HFF-Myc (cell line): ENCODE measurements at places on chromosomes 13 and 19.

DNA sequence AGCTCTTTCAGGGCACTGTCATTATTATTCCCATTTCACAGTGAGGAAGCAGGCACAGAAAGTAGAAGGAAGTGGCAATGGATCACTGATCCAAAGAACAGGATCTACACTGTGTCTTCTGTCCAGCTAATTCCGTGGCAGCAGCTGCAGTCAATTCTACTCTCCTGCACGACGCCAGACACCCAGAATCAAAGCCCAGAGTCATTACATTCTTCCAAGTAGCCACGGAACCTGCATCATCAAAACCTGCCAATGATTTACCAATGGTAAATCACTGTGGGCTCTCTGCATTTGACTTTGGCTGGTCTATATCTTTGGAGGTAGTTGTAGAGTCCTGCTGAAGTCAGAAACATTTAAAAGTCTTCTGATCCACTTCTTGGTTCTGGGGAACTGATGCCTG, 767.7 kb downstream of the LIG4 start:
- DNase-seq, result no peak

- DNase-seq, result no peak
Observed at GRCh38 chr19:28396287-28396831, 816.6 kb downstream of the UQCRFS1 start.

DNA sequence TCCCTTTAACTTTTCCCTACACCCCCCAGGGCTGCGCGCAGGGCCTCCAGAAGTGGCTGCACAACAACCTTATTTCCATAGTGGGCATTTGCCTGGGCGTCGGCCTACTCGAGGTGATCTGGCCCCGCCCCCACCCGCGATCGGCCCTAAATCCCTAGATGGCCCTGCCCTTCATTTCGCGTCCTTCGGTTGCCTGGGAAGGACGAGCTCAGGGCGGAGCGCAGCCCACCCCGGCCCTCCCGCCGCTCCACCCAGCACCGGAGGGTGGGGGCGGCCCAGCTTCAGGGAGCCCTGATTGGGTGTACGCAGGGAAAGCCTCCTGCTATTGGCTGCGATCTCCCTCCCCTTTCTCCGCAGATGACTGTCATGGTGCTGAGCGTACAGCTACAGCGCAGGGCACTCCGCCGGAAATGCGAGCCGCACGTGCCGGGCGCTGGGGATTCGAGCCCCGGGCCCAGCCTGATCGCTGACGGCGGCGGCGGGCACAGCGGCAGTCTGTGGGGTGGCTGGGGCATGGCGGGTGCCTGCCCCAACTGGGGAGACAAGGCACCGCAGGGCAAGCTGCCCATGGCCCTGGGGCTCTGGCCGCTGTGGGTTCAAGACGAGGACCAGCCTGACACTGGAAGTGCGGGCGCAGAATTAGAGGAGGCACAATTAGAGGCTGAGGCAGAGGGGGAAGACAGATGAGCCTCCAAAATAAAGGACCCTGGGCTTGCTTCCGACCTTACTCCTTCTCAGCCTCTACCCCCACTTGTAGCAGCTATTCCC, 4.3 kb downstream of the CD37 start:
- peak; percentile 69 for DNase-seq

- no peak for DNase-seq
Observed at GRCh38 chr13:67275351-67275960, 45.3 kb upstream of the PCDH9 start.

DNA sequence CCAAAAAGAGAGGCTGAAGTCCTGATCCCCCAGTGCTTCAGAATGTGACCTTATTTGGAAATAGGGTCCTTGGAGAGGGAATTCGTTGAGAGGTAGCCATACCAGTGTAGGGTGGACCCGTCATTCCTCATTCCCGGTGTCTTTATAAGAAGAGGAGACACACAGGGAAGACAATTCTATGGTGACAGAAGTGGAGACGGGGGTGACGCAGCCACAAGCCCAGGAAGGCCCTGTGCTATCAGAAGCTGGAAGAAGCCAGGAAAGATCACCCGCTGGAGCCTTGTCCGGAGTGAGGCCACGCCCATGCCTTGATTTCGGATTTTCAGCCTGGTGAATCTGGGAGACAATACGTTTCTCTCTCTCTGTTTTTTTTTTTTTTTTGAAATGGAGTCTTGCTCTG, 2.6 kb upstream of the MYPOP start:
- no peak for DNase-seq

DNA sequence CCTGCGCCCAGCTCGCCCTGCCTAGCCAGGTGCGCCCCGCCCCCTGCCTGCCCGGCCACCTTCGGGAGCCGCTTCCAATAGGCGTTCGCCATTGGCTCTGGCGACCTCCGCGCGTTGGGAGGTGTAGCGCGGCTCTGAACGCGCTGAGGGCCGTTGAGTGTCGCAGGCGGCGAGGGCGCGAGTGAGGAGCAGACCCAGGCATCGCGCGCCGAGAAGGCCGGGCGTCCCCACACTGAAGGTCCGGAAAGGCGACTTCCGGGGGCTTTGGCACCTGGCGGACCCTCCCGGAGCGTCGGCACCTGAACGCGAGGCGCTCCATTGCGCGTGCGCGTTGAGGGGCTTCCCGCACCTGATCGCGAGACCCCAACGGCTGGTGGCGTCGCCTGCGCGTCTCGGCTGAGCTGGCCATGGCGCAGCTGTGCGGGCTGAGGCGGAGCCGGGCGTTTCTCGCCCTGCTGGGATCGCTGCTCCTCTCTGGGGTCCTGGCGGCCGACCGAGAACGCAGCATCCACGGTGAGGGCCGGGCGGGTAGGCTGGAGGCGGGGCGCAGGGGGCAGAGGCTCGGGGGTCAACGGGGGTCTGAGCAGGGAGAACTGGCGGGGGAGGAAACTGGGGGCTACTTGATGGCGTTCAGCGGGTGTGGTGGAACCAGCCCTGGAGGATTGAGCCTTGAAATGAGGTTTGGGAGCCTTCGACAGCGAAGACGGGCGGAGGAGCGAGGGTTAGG, at the start of gene SPINT2:
TSS of gene SPINT2 (plus strand) at position 88 of the 727 bp plus-strand sequence. CDS start at position 408, 320 bp downstream.
- DNase-seq, result no peak

DNA sequence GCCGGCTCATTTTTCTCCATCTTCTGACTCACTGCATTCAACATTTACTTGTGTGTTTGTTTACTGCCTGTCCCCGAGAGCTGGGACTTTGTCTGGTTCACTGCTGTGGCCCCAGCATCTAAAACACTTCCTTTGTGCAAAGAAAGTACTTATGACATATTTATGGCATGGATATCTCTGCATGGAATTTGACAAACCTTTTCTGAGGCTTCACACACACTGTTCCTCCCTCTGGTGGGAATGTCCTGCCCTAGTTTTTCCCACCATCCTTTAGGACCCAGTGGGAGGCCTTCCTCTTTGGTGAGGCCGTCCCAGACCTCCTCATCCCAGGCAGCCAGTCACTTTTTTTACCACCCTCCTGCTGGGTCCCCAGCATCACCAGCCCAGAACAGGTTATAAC, 1.4 kb upstream of the SRRM5 start:
- no peak for DNase-seq

GRCh38 chr13:107475753-107476453, 739.4 kb downstream of the LIG4 start:
- no peak for DNase-seq

GRCh38 chr13:34294483-34295129, 476.7 kb downstream of the RFC3 start:
- DNase-seq, result no peak

GRCh38 chr13:103022336-103022735, 43.9 kb downstream of the SLC10A2 start:
- DNase-seq, result no peak

DNA sequence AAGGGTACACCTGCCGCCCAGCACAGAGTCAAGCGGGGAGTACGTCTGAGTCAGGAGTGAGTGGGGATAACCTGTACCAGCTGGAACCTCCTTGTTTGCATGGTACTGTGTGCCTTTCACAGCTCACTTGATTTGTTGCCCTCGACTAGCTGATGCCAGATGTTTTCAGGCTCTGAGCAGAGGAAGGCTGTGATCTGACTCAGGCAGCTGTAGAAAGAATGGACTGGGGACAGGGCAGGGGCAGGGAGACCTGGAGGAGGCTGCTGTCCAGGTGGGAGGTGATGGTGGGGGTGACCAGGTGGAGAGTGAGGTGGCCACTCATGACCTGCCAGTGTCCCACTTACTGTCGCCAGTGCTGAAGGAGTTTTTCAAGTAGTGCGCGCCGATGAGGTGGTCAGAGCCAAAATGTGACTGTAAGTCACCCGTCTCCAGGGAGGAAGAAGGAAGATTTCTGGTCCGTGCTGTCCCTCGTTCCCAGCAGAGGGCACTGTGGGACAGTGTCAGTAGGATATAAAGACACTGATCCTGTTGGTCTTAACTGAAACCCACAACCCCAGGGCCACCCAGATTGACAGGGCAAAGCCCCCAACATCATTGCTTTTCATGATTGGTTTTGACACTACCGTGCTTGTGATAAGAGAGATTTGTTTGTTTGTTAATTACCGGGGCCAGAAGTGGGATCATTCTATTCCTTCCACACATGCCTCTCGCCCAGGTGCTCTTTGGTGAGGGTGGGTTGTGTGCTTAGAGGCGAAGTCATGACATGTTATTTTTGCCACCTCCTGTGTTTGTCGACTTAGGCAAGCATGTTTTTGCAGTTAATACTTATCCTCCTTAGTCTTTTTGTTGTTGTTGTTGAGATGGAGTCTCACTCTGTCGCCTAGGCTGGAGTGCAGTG, 128.4 kb downstream of the DPF1 start:
- DNase-seq, result no peak
